AG09319 (cell line): ENCODE measurements at places on chromosomes 6 and 20.

GRCh38 chr20:11235058-11235457 is 561.3 kb upstream of the JAG1 start:
- no peak for DNase-seq

DNA sequence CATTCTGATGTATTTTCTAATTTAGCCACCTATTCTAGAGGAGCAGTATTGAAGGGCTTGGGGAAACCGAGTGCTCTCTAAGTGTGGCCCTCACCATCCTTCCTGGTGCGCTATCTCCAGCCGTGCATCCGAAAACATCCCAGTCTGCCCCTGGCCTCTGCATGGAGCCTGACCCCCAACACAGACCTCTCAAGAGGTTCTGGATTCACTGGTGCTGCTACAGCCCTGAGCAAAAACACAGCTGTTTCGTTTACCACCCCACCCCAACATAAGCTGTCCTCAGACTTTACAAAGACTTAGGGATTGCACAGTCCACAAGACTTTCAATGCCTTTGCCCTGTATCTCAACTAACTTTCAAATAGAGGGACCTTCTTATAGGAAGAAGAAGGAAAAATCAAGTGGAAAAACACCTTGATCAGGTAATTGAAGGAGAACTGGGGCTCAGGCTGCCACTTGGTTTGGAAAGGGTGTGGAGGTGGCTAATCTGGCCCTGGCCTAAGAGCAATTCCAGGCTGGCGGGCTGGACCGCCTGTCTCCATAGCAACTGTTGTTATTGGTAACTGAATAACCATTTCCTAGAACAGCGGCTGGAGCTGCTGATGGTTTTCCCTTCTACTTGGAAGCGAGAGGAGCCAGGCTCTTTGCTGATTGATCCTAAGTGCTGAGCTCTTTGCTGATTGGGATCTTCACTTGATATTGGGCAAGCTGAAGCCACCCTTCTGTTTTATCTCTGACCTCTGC is 90.2 kb upstream of the TOX2 start:
- DNase-seq = no peak

DNA sequence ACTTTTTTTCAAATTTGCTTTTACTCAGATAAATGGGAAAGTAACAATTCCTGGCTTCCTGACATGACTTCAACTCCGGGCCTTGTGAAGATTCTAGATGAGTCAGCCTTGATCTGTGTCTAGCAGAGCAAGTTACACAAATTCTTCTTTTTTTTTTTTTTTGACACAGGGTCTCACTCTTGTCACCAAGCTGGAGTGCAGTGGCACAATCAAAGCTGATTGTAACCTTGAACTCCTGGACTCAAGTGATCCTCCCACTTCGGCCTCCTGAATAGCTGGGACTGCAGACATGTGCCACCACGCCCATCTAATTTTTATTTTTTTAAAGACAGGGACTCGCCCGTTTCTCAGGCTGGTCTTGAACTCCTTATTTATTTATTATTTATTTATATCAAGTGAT is 7.3 kb upstream of the ARHGAP18 start:
- DNase-seq = no peak

DNA sequence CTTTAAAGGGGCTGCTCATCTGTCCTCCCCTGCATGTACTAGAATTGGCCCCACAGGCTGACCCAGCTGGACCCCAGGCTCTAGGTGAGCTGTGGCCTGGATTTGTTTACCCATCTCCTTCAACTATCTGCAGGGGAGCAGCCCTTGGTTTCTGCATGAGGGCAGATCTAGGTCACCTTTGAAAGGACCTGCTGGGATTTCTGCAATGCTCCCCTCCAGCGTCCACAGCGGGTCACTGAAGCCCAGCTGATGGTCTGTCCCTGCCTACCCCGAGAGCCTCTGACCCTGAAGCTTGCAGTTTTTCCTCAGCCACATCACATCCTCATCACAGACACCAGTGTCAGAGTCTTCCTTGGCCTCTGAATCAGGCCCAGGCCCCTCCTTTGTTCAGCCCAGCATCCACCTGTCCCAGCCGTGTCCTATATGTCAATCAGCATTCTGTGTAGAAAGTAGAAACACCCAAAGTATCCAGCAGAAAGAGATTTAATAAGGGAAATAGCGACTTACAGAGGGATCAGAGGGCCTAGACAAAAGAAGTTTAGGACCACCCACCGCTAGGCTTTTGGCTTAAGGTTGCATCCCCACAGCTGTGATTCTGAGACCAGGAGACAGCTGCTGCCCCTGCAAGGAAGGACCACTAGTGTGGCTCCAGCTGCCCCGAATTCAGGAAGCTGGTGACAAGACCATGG is 243.1 kb downstream of the LRFN2 start:
- no peak for DNase-seq

DNA sequence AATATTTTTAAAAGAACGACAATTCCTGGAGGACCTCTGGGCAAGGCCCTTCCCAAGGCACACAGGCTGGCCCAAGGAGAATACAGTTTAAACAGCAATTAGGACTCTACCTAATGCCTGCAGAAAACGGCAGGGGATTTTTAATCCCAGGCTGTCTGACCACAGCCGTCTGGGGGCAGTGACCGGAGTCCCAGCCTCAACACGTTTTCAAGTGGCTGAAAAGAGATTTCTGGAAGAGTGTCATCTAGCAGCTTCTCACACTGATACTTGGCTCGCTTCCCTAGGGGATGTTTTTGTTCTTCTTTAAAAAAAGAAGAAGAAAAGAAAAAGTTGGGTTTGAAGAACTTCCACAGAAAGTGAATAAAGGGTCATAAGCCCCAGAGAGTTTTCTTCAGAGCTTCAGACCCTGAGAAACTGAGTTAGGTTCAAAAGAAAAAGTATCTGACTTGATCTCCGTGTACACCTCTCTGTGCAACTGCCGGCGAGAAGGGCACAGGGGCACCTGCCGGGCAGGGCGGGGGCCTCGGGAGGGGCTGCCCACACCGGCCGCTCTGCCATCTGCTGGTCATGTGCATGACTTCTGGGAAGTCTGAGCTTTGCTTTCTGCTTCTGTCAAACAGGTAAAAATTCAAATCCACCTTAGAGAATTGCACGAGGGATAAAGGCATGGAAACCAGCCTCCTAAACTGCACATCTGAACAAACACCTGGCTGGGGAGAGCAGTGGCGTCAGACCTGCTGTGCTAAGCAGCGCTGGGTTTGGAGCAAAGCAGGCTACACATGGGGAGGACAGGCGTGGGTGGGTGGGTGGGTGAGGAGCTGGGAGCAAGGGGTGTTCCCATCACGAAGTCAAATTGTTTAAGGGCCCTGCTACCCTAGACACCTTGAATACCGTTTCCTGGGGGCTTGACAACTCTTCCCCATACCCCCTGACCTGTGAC is 33.0 kb downstream of the RRBP1 start:
- DNase-seq = no peak
